SK-N-MC (cell line): ENCODE measurements at places on chromosomes 16 and 17.
A peak's percentile ranks its signal among the peaks of the same experiment; 100 is the strongest.

- DNase-seq = peak; percentile 62
Measured at GRCh38 chr17:60832151-60832585, 154.5 kb downstream of the BCAS3 start.

- DNase-seq = no peak
Measured at GRCh38 chr17:72618001-72618509, 474.4 kb downstream of the SLC39A11 start.

- DNase-seq = no peak
Measured at GRCh38 chr17:8822401-8823035, 23.4 kb upstream of the MFSD6L start.

DNA sequence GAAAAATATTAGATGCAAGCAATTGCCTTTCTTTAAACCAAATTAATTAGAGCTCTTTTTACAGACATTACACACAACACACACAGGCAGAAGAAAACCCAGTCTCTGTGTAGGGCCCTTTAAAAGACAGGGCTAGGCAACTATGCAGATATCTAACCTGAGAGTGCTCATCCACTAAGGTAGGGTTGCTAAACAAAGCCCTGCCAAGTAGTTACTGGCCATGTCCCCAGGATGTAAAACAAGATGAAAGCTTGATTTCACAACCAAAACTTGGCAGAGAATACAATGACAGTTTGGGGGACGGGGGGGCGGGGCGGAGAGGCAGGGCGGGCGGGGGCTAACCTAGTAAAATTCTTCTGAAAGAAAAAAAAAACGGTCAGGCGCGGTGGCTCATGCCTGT lies 669.0 kb upstream of the CA10 start:
- no peak for DNase-seq

DNA sequence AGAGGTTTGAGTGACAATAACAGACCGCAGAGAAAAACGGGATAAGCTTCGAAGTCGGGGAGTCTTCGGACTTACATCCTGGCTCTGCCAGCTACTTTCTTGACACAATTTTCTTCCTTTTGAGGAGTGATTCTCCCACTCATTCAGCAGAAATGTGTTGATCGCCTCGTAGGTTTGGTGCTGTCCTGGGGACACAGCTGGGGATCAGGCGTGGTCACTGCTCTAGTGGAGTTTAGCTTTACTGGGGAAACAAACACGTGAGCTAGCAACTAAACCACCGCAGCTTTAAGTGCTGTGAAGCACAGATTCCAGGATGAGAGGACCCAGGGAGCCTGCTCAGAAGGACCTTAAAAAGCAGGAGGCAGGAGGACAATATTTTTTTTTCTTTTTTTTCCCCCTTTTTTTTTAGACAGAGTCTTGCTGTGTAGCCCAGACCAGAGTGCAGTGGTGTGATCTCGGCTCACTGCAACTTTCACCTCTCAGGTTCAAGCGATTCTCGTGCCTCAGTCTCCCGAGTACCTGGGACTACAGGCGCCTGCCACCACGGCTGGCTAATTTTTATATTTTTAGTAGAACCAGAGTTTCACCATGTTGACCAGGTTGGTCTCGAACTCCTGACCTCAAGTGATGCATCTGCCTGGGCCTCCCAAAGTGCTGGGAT lies 858 bp downstream of the NUBP1 start:
- DNase-seq = no peak

DNA sequence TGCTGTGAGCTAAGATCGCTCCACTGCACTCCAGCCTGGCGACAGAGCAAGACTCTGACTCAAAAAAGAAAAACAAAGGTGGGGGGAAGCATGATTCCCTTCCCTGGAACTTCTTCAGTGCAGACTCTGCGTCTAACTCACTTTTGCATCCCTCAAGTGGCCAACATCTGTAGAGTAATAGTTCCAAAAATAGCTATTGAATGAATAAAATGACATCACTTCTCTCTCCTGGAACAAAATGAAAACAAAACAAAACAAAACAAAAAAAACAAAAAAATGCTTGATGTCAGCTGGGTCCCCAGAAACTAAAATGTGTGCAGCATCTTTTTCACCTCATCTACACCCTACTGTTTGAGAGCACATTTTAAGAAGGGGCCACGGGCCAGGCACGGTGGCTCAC lies 197.7 kb upstream of the NOG start:
- no peak for DNase-seq

DNA sequence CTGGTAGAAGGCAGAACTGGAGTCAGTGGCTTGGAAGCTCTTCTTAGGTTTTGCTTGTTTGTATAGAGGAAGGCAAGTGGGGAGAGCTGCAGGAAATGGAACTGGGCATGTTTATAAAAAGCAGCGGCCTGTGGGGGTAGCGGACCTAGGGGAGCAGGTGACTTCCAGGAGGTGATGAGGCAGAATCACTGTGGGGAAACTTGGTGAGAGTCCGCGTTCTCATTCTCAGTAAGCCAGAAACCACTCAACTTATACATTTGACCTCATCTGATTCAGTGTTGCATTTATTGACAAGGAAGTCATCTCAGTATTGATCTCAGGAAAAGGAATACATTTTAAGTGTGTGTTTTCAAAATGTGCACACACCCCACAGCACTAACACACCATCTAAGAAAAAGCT lies 299.8 kb downstream of the CNTNAP4 start:
- no peak for DNase-seq

GRCh38 chr16:66420396-66420795 lies 6.7 kb upstream of the BEAN1 start:
- DNase-seq = no peak

DNA sequence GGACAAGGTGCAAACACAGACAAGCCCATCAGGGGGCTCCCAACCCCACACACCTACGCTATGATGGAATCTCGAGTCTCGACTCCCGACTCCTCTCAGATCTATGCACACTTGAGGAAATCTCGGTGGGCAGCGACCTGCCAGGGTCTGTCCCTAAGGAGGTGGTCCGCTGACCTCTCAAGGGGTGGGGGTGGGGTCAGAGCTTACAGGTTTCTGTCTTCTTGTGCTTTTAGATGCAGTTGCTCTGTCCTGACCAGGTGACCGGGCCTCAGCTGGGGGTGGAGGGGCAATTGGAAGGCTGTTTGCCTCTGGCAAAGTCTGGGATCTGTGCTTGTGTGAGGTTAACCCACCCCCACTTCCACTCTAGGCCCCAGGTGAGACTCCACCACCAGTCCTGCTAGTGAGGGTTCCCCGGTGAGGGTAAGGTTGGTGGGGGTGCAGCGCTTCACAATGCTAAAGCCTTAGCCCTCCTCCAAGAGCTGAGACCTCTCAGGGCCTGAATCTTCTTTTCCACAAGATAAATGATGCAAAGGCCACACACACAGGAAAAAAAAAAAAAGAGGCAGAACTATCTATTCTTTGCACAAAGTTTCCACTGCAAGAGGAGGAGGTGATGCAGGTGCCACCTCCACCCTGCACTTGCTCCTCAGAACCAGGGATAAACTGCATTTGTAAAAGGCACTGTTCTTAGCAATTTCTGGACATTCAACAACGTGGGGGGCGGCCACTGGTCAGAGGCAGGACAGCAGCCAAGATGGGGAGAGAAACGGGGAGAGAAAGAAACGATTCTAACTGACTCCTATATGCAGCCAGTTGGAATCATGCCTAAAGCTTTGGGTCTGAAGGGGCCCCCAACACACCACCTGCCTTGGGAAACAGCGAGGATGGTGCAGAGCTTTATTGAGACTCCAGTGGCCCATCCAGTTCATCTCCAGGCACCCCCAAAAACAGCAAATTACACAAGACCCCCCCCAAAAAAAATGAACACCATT lies 4.1 kb downstream of the CISD3 start:
- DNase-seq = no peak

- DNase-seq = no peak
Measured at GRCh38 chr17:69388822-69389442, 25.6 kb upstream of the MAP2K6 start.

DNA sequence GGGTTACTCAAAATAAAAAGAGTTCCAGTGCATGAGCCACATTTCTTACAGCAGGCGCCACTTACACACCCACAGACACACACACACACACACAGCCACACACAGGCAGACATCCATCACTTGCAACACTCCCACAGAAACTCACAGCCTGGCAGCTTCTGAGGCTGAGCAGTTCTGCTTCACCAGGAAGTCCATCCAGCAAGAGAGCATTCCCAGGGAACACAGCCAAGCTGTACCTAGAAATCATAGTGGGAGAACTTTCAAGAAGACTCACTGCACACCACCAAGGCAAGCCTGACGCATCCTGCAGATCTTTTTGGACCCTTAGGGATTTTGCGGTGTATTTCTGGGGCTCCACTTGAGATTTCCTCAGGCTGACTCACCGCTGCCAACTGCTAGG lies 140.9 kb upstream of the WSB1 start:
- DNase-seq = no peak

DNA sequence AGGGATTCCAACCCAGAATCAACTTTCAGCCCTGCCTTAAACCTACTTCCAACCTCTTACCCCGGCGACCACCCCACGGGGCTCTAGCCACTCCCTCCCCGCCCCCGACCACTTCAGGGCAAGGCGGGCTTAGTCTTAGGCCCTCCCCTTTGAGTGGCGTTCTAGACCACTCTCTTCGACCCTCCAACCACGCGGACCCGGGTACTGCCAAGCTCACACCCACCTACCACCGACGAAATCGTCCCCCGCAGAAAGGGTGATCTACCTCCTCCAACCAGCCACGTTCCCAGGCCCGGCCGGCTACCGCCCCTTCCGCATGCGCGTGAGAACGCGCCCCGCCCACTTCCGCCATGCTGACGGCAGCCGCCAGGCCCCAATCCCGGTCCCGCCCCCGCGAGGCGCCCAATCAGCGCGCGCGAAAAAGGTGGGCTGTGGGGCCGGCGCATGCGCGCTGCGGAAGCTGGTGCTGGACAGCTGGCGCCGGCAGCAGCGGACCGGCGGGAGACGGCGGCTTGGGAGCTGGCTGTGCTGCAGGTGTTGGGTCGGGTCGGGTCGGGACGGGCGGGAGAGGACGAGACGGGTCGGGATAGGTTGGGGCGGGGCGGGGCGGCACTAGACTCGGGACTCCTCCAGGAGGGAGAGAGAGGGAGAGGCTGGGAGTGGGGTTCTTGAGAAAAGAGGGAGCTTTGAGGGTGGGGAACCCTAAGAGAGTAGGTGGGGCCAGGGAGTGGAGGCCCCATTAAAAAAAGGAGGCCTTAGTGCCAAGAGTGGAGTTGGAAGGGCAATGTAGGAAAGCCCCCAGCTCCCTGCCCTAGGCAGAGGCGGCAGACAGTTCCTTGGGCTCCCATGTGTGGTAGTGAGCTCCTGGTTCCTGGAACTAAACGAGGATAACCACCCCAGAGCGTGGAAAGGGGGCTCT lies at the start of gene NAT9:
Gene NAT9, minus strand, starts transcription at position 302 of the 919 bp plus-strand sequence. CDS start 647 bp downstream, outside the sequence.
- peak; percentile 52 for DNase-seq

- DNase-seq = no peak
Measured at GRCh38 chr17:55264645-55265298, at the start of gene HLF. HLF (plus strand) TSS chr17:55264960; CDS start chr17:55265485, 525 bp downstream.

GRCh38 chr16:67749436-67750078 lies 30.4 kb upstream of the GFOD2 start:
- DNase-seq = no peak

DNA sequence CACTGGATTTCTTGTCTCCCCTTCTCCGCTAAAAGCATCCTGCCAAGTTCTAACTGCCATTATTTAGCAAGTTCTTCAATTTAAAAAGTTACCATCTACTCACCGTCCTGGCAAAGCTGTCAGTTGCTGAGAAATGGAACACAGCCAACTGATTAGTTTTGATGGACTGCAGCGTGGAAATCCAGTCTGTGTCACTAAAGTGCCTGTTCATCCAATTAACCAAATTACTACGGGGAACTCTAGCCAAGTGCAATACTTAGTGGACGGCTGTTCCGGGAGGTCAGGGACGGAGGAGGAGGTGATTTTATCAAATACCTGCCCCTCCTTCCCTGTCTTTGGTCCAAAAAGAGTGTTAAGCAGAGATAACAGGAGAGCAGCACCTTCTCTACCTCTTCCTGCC lies 260.7 kb downstream of the MAF start:
- DNase-seq = no peak

- no peak for DNase-seq
Measured at GRCh38 chr17:6910987-6911603, 79.6 kb upstream of the TEKT1 start.

GRCh38 chr17:64648234-64648633 lies 13.9 kb downstream of the SMURF2 start:
- DNase-seq = no peak

GRCh38 chr17:44927696-44928095 lies 12.4 kb upstream of the GFAP start:
- no peak for DNase-seq

DNA sequence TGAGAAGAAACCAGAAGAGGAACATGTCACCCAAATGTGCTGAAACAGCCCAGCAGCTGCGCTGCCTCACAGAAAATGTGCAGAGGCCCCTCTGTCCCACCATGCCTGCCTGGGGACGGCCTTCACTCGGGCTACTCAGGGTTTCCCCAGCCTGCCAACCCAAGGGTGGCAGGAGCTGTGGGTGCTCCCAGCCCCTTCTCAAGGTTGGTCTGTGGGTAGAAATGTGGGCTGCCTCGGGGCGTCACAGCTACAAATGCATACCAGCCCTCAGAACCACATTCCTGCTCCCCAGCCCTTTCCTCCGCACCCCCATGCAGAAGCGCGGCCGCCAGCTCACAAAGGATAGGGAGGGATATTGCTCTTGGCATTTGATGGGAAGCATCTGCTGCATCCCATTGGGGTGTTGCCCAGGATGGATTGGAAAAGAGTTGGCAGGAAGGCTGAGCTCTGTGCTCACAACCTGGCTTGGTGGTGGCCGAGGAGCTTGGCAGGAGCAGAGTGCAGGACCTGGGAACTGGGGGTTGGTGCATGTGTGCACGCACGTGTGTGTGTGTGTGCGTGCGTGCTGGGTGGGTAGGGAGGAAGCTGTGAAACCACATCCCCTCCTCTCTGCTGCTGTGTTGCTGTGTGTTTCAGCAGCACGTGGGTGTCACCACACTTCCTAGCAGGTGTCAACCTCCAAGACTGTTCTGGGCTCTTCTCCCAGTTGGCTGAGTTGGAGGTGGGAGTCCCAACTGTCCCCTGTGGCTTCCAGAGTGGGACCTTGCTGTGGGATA lies 304.4 kb downstream of the SEC14L1 start:
- DNase-seq = no peak

GRCh38 chr17:7851438-7852261 lies 3.2 kb upstream of the TMEM88 start:
- no peak for DNase-seq

DNA sequence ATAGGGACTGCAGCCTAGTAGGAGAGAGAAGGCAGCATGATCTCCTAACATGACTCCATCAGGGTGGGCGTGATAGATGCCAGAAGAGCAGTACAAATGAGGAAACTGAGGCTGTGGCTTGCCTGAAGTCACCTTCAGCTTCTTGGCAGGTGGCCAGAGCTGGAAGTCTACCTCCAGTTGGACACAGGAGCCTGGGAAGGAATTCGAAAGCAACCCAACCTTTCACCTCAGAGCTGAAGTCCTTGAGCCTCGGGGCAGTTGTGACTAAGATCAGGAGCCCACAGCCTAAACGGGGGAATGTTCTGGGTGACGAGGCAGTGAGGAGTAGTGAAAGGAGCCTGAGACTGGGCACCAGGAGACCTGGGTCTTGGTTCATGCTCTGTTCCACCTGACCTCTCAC lies 9.4 kb upstream of the SLC52A1 start:
- DNase-seq = no peak
